ENCODE measurements at places on chromosomes 4 and X.

DNA sequence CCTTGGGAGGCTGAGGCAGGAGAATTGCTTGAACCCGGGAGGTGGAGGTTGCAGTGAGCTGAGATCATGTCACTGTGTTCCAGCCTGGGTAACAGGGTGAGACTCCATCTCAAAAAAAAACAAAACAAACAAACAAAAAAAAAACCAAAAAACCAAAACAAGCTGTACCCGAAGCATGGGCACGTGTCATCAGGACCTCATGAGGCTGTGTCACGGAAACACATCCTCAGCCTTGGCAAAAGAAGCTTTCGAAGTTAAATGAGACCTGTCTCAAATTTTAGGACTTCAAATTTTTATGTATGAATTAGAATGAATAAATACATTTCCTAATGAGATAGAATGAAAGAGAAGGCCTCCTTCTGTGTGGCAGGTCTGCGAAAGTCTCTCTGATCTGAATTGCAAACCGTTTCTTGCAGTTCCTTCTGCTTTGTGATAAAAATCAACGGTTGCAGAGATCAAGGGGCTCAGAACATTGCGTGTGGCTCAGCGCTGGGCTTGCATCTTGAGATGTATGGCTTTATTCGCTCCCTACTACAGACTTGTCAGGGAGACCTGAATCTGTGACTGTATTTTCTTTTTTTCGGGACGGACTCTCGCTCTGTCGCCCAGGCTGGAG is 19.5 kb upstream of the CRLF2 start:
- DNase-seq: peak; percentile 7

DNA sequence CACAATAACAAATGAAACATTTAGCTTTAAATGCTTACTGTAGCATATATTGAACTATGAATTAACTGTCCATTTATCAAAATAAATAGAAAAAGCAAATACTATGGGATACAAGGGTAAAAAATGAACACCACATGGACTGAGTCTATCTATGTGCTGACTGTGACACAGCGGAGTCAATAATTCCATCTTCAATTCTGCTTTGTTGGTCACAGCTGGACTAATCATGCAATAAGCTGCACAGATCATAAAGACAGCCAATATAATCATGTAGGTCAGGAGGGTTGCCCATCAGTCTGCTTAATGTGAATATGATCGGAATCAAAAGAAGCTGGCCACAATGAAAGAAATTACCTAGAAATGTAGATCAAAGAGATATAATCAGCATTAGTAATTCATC is 95.7 kb upstream of the FAM47A start:
- no peak for DNase-seq

DNA sequence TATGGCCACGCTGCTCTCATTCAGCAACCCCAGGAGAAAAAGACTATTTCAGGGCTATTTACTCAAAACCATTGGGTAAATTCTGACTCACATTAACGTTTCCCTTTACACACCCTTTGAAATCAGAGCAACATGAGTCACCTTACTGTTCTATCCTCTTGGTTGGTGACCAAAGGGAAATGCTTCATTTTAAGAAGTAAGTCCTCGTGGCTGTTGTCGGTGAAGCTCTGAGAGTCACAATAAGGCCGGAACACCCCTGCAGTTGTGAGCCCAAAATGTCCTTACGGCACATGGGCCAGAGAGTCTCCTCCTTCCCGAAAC is 56.3 kb upstream of the SPRY1 start:
- DNase-seq: no peak

- DNase-seq: no peak
Measured at GRCh38 chrX:2457289-2458133, 43.3 kb downstream of the DHRSX start.

DNA sequence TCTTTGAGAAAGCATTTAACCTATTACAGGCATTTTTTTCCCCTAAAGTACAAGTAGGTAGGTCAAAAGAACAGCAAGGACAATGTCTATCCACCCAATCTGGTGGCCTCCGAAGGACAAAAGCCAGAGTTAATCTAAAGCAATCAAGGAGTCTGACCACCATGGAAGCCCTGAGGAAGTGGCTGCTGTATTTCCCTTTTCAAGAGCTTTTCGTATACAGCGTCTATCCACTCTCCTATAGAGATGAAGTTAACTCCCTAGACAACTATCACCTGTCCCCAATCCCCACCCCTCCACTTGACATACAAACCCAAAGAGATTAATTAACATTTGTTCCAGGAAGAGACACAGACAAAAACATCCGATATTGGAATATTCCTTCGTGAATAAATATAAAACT is 85.5 kb downstream of the SNCA start:
- DNase-seq: no peak

DNA sequence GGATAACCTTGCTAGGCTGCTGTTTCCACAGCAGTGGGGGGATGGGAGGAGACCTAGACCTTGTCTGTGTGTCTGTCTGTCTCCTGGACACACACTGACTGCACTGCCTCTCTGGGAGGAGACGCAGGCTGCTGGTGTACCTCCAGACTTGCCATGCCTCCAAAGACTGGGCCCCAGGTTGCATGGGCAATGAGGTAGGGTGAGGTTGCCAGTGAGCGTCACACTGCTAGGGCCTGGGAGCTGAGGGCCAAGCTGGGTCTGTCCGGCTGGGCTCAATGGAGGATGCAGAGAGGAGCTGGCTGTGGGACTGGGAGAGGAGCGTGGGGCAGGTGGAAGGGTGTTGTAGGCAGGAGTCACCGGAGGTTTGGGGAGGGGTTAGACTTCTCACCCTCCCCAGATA is 16.6 kb downstream of the MAGED2 start:
- no peak for DNase-seq

DNA sequence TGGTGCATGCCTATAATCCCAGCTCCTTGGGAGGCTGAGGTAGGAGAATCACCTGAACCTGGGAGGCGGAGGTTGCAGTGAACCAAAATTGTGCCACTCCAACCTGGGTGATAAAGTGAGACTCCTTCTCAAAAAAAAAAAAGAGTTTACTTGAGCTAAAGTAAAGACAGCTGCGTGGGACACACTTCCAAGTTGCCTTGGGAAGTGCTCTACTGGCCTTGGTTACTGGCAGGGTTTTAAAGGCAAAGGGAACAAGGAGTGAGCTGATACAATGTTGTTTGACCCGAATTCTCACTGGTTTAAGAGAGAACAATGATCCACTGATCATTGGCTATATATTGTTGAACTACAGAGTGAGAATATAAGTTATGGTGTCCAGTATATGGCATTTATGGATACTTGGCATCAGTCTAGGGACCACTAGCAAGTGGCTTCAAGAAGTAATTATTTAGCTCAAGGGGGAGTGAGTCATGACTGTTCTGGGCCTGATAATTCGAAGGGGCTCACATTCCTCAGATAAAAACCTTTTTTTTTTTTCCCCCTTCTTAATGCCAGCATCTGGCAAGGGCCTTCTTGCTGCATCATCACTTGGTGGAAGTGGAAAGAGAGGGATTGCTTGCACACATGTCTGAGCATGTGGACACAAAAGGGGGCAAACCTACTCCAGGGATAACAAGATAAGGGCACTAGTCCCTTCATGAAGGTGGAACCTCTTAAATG is 32.3 kb downstream of the GRK4 start:
- no peak for DNase-seq

DNA sequence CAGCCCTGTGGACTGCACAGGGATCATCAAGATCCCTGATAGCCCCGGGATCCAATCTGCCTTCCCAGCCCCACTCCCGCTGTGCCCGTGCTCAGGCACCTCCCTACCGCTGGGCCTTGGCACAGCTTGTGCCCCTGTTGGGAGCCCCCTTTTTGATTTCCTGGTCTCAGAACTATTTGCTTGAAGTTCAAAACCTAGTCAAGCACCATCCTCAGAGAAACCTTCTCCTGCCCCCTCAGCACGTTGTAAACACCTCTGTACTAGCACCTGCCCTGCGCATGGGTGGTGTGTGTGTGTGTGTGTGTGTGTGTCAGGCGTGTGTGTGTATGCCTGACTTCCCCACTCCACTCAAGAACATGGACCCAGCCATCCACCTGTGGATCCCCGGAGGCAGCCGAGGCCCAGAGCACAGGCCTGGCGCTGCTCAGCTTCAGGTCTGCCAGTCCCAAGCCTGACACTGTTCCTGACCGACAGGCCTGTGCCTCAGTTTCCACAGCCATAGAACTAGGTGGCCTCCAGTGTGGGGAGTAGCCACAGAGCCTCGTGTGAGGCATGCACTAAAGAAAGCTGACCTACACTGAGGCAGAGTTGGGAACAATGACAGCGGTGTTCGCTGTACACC is 65.5 kb downstream of the ADRA2C start:
- DNase-seq: no peak

GRCh38 chr4:82360298-82361177 is 13.3 kb downstream of the HNRNPD start:
- DNase-seq: no peak

GRCh38 chr4:13527981-13528820 is 16.1 kb downstream of the NKX3-2 start:
- DNase-seq: no peak

- DNase-seq: no peak
Measured at GRCh38 chrX:149717803-149718202, 5.9 kb downstream of the MAGEA11 start.

- no peak for DNase-seq
Measured at GRCh38 chr4:104591510-104591911, 96.8 kb upstream of the CXXC4 start.

DNA sequence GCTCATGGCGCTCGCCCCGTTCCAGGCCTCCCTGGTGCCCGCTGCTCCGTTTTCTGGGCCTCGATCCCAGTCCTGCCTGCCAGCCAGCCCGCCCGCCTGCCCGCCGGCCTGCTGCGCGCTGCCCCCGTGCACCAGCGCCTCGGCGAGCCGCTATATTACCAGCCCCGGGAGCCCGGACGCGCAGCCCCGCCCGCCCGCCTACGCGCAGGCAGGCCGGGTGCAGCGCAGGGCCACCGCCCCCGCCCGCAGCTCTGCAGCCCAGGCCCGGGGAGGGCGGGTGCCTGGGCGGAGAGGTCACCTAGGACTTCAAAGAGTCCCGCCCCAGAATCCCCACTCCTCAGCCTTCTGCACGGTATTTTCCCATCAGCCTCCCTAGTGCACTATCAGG is at the start of gene MAOB:
MAOB (minus strand) TSS at position 157 of the 388 bp plus-strand sequence; CDS start at position 6, 151 bp downstream.
- no peak for DNase-seq

GRCh38 chr4:183261953-183262775 is 57.9 kb downstream of the CLDN22 start:
- DNase-seq: peak; percentile 43

DNA sequence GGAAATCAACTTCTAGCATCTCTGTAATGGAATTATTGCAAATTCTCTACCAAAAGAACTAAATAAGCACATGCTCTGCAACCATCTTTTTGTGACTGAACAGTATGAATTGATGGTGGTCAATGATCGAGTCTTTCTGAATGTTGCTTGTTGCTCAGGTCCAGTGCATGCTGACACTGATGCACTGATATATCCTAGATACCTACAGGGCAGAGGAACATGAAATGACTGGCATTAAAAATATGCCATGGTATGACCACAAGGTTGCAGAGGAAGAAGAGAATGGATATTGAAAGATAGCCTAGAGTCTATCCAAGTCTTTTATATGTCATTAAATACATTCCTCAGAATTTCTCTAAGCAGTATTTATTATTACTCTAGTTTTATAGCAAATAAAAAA is 692.8 kb upstream of the TENM3 start:
- DNase-seq: no peak

DNA sequence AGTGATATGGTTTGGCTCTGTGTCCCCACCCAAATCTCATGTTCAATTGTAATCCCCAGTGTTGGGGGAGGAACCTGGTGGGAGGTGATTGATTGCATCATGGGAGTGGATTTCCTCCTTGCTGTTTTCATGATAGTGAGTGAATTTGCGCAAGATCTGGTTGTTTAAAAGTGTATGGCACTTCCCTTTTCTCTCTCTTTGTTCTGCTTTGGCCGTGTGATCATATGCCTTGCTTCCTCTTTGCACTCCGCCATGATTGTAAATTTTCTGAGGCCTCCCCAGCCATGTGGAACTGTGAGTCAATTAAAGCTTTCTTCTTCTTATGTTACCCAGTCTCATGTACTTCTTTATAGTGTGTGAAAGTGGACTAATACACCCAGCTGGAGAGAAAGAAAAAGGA is 113.0 kb upstream of the AADAT start:
- no peak for DNase-seq

DNA sequence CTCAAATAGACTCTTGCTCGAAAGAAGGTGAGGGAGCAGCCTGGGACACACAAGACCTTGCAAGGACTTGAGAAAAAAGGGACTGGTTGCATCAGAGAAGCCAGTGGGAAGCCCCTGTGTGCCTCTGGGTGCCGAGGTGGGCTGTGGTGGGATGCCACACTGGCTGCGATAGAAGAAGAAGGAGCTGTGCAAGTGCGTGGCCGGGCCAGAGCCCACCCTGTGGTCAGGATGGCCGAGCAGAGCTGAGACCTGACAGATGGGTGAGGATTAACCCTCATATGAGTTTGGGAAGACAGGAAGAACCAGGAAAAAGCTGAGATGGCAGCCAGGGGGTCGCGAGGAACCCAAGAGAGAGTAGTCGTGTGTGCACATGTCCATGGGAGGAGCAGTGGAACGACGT is 44.6 kb upstream of the HGFAC start:
- DNase-seq: no peak

DNA sequence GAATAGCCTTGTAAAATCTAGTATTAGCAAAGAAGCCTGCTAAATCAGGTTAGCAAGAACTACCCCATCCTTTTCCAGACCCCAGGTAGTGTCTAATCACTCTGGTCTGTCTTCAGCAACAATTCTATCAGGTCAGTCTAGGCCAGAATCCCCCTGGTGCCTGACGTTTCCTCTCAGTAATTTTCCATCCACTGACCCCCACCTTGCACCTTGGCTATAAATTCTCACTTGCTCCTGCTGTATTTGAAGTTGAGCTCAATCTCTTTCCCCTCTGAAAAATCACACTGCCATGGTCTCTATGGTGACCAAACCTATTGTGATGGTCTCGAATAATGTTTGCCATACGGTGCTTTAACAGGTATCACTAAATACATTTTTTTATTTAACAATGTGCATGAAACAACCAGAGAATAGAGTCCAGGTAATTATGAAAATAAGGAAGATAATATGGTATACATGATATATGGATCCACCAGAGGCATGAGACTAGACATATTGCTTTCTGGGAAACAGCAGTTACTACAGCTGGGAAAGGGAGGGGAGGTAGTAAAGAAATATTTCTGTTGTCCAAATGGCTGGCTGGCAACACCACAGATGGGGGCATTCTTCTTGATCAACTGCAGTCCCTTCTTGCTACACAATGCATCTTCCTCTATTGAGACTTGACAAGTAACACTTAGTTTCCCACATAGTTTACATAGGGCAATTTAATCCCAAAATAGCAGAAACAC is 33.8 kb downstream of the CXCL1 start:
- DNase-seq: no peak

DNA sequence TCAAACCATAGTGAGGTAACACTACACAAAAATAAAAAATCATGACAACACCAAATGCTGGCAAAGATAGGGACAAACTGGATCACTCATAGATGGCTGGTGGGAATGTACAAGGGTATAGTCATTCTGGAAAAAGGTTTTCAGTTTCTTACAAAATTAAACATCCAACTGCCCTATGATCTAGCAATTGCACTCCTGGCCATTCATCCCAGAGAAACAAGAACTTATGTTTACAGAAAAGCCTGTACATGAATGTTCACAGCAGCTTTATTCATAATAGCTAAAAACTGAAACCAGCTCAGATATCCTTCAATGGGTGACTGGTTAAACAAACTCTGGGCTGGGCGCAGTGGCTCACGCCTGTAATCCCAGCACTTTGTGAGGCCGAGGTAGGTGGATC is 43.3 kb downstream of the NYX start:
- no peak for DNase-seq

- DNase-seq: no peak
Measured at GRCh38 chrX:19578956-19579355, 63.6 kb upstream of the MAP3K15 start.

Measured in stimulated activated naive CD4-positive, alpha-beta T cell (primary cell).